ENCODE measurements at places on chromosomes 16 and 17.

GRCh38 chr17:72393553-72393952 lies 272.7 kb downstream of the SOX9 start:
- H3K4me1 ChIP-seq = no peaks in the 10 kb centered on the region
- no peak overlapping the region for H3K4me3 ChIP-seq
- H3K27me3 ChIP-seq = no peaks in the 10 kb centered on the region
- DNase-seq = no peak

DNA sequence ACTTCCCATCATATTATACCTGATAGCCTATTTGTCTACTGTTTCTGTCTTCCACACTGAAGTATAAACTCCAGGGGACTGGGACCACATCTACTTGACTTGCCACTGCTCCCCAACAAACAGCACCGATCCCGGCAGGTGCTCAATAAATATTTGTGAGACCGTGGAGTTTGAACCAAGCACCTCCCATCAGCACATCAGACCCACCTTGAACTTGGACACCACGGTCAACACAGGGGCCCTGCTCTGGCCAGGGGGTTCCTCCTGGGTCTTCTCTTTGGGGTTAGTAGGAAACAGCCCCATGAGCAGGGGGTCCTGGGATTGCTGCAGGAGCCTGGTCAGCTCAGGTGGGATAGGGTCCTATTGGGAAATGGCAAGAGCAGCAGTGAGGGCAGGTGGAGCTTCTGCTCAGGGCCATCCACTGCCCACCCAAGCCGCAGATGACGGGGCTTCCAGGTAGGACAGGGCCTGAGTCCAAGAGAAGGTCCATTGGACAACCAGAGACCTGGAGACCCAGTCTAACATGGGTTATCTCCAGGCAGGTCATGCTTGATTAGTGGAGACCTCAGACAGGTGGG lies 19.9 kb downstream of the ZNHIT3 start:
- no peak overlapping the region for H3K27ac ChIP-seq
- DNase-seq = no peak
- no peaks in the 10 kb centered on the region for H3K27me3 ChIP-seq
- no peak overlapping the region for H3K4me3 ChIP-seq

- H3K4me1 ChIP-seq = peaks cover 10% of the 10 kb centered on the region
- no peak overlapping the region for H3K27ac ChIP-seq
- H3K4me3 ChIP-seq = no peak overlapping the region
- no peaks in the 10 kb centered on the region for H3K36me3 ChIP-seq
- H3K27me3 ChIP-seq = no peaks in the 10 kb centered on the region
These were observed 26.5 kb upstream of the C16orf87 start for GRCh38 chr16:46857368-46857945.

DNA sequence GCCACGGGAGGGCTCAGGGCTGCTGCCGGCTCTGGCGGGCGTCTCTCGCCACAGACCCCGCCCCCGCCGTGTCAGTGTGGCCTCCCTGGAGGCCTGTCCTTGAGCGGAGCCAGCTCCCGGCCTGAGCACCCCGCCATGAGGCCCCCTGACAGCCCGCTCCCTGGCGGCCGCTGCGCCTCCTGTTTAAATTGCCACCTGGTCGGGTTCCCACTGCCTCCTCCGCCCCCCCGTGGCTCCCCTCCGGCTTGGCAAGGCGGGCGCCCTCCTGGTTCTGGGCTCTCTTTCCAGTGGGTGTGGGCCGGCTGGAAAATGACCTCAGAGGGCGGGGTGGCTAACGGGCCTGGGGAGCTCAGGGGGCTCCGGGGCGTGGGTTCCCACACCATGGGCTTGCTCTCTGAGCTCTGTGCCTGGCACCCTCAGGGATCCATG lies 42.1 kb upstream of the SSTR5 start:
- no peaks in the 10 kb centered on the region for H3K4me1 ChIP-seq
- no peak overlapping the region for H3K4me3 ChIP-seq
- no peak overlapping the region for H3K27ac ChIP-seq
- H3K36me3 ChIP-seq = no peaks in the 10 kb centered on the region
- peaks cover 48% of the 10 kb centered on the region for H3K27me3 ChIP-seq

All from sigmoid colon (tissue), 7 donors.